Sigmoid colon (tissue), 7 donors: ENCODE measurements at places on chromosomes 6 and 20. TPM values are rescaled to one million over a fixed set of nuclear protein-coding genes. Genes with fewer than 3 reads are reported as not detected.

Gene CD83
- 0.60 TPM for polyA plus RNA-seq

Gene HLA-DQA2
- polyA plus RNA-seq: not detected

Gene SOX4
- 5.4 TPM for polyA plus RNA-seq

Gene C6orf141
- polyA plus RNA-seq: 1.8 TPM

Gene SMLR1
- polyA plus RNA-seq: not detected

Gene DST
- polyA plus RNA-seq: 79.8 TPM
